Nephron progenitor cell (in vitro differentiated cells): ENCODE measurements at places on chromosomes 16 and 17.
A peak's percentile ranks its signal among the peaks of the same experiment; 100 is the strongest.

DNA sequence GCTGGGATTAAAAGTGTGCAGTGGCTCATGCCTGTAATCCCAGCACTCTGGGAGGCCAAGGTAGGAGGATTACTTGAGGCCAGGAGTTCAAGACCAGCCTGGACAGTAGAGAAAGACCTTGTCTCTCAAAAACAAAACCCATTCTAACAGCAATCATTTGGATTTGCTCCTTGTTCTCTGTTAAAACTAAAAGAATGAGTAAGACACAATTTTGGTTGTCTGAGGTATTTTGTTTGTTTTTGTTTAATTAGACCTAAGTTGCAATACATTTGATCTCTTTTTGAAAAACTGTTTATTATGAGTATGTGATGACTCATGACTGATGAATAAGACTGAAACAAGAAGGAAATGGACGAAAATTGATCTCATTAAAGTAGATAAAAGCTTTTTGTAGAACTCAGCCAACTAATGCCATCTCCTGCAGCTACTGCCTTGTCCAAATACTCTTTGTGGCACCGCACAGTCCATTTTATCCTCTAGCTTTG lies 29.0 kb downstream of the GLG1 start:
- no peak for DNase-seq

- DNase-seq: no peak
Measured at GRCh38 chr17:5003214-5003867, 5.6 kb downstream of the KIF1C start.

DNA sequence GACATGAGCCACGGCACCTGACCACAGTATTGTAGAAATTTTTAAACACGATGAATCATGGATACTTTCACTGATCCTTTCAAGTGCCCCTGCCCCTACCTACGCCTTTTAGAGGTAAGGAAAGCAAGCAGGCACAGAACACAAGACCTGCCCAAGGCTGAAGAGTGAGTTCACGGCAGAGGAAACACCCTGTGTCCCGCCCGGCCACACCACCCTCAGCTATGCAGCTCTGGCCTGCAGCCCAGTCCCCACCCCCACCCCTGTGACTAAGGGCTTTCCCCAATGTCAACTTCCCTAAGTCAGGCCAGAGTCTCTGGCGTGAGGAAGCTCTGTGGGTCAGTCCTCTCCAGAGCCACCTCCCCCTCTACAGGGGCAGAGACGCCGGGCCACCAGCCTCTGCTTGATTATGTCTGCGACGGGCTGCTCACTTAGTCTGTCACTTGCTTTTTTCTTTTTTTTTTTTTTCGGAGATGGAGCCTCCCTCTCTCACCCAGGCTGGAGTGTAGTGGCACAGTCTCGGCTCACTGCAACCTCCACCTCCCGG lies 8.4 kb downstream of the SLC16A5 start:
- DNase-seq: no peak

GRCh38 chr17:22300177-22300576 lies 607.9 kb downstream of the KCNJ18 start:
- DNase-seq: no peak

GRCh38 chr17:4499431-4500190 lies 930 bp downstream of the SPNS2 start:
- DNase-seq: peak; percentile 56

DNA sequence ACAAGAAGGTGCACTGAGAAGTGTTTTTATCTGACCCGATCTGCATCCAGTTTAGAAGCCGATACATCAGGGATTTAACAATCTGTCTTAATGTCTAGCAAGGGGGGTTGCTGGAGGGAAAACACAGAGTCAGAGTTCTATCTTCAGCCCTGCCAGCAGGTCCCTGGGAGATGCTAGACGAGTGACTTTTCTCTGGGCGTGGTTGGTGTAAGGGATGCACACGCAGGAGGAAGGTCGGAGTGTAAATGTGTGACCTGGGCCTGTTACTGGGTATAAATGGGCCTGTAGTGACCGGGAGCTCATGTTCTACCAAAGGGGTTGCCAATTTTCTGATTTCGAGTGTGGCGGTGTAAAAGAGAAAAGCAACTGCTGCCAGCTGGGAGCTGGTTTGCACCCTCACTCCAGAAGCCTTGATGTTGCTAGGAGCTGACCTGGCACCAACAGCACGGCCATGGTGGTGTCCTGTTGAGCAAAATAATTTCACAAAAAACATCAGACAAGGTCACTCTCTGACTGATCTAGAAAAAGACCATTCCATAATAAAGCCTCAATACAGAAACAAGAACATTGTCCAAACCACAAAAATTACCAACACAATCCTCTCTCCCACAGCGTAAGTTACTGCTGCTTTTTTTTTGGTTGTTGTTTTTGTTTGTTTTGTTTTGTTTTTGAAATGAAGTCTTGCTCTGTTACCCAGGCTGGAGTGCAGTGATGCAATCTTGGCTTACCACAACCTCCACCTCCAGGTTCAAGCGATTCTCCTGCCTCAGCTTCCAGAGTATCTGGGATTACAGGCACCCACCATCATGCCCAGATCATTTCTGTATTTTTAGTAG lies 1.3 kb upstream of the KCTD13 start:
- no peak for DNase-seq

- DNase-seq: no peak
Measured at GRCh38 chr17:44304651-44305050, 3.8 kb upstream of the RUNDC3A start.

DNA sequence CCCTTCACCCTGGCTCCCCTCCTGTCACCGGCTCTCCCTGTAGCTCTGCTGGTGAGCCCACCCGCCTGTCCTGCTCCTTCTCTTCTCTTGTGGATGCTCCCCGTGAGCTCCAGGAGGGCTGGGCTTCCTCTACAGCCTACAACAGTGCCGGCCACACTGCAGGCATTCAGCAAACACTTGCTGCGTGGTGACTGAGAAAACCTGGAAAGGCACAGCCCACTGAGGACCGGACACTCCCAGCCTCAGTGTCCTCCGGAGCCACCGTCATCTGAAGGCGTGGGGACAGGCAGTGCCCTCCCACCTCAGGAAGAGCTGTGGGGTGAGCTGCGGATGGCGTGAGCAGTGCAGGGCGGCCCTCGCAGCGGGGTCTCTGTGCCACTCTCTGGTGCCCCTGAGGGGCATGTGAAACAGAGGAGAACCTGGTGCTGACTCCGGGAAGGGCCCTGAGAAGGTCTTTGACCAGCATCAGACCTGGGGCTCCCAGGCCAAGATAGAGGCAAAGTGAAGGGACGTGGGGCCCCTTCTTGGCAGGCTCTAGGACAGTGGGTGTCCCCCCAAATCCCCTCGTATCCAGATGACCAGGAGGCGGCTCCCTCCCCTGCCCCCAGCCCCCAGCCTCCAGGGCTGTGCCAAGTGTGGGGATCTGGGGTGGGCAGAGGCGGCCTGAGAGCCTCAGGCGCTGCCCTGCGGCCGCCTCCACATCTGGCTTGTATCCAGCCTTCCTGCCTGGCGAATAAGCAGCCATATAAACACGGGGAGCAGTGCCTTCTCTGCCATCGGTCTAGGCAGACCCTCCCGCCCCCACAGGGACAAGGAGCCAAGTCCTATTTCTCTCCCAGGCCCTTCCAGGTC lies 44.0 kb upstream of the PABPN1L start:
- no peak for DNase-seq

DNA sequence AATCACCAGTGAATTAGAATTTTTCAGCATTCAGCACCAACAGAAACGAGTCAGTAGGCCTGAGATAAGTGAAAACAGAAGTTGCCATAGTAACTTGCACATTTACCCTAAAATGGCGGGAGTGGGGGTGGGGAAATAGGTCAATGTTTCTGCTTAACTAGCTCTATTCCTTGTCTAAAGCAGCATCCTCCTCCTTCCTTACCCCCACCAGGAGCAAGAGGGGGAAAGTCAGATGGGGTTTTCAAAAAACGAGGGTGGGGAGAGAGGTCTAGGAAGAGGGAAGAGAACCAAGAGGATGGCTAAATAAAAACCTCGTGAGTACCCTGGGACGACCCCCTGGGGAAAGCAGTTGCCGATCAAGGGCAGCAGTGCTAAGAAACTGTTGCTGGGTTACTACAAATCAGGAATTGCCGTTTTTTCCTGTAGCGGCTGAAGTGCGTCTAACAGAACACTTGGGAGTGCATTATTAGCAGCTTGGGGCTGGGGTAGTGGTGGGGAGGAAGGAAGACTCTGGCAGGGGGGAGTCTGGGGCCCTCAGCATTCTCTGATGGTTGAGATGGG lies 34.4 kb upstream of the MNT start:
- DNase-seq: peak; percentile 30

DNA sequence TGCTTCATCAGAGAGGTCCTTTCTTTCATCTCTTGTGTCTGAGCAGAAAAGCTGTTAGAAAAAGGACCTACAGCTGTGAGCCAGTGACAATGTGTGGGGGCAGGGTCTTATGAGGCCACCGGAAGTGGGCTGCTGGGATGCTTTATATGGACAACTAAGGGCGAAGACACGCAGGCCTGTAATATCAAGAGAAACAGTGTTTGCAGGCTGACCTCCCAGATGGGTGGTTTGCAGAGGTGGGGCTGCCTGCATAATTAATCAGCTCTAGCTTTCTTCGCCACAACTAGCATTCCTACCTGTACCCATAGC lies 30.4 kb upstream of the SALL1 start:
- DNase-seq: no peak

DNA sequence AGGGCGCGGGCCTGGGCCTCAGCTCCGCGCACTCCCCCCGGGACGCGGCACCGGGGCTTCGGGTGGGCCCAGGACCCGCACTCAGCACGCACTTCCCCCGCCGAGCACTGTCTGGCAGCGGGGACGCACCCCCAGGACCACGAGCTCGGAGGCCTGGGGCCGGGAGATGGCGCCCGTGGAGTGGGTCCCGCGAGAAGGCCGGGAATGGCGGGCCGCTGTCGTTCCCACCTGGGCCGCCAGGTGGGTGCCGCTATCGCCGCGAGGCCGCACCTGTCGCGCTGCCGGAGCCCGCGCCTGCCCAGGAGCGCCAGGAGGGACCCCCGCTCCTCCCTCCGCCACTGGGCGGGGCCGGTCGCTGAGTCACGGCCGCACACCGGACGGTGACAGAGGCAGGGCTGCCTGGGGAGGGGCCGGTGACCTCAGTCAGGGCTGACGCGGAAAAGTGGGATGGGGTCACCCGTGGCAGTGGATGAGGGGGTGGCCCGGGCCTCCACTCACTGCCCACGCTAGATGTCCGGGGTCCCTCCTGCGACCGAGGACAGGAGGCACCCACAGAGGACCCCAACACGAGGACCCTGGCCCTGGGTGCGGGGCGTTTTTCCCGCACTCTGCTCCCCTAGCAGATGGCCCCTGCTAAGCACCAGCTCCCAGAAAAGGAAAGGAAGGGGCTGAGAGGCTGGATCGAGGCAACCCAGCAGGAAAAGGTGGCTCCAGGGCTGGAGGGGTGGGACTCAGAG lies 6.9 kb upstream of the ACTG1 start:
- peak; percentile 56 for DNase-seq

DNA sequence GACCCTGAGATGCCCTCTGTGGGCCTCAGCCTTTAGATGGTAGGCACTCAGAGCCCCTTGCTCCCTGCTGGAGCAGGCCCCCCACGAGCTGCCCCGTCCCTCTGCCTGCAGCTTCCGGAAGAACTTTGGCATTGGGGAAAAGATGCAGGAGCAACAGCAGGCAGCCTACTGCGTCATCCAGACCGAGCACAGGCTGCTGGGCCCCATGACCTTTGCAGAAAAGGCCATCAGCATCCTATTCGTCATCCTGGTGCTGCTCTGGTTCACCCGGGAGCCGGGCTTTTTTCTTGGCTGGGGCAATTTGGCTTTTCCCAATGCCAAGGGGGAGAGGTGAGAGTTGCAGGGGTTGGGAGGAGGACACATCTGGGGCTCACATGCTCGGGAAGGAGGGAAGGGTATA lies 12.7 kb upstream of the FOXN1 start:
- DNase-seq: peak; percentile 28

DNA sequence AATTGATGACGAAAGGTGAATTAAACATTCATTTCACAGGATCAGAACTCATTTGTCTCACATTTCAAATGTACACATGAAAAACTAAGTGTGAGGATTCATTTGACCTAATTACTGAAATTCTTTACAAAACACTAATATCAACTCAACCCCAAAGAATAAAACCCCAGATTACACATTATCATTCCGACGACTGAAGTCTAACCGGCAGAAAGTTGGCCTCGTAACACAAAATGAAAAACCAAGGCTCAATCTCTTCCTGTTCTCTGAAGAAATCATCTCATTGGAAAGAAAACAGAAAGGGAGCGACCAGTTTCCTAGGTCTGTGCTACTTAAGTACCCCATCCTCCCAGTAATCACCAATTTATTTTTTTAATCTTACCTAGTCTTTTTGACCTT lies 1.8 kb downstream of the JPT1 start:
- DNase-seq: no peak

DNA sequence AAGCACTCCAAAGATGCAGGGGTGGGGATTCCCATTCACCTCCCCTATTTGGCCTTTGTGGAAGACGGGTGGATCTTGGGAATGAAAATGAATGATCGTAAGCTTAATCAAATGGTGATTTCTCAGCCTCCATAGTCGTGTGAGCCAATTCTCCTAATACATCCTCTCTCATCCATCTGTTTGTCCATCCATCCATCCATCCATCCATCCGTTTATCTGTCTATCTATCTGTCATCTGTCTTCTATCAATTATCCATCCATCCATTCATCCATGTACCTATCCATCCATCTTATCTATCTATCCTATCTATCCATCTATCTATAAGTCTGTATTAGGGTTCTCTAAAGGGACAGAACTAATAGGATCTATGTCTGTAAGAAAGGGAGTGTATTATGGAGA lies 7.8 kb downstream of the RNF213 start:
- DNase-seq: no peak

DNA sequence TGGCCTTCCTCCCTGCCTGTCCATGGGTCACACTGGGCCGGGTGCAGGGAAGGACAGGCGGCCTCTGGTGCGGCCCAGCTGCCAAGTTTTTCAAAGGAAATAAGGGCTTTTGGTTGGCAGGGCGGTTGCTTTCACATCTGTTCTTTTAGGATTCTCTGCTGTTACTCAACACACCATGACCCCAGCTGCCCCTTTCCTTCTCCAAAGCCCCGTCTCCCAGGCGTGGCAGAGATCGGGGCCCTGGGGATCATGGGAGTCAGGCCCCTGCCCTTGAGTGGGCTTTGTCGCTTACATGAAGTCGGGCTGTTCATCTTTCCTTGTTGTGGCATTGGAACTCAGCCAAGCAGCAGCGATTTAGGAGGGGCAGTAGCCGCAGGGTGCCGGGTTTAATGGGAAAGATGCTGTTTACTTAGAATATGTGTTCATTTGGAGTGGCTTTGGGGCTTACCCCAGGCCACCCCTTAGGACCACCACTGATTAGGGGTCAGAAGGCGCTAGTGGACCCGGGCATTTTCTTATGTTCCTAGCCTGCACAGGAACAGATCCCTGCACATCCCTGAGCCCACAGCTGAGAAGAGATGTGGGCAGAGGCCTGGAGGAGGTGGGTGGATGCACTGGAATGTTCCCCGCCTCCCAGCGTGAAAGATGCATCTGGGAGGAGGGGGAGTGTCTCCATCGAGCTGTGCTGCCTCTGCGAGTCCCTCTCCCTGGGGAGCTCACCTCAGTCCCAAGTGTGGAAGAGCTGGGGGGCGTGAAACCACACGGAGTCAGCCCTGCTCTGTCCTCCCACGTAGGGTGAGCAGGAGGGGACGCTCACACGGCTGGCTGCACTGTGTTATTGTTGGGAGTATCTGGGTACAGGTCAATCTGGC lies 6.8 kb upstream of the ADCY7 start:
- peak; percentile 40 for DNase-seq

- no peak for DNase-seq
Measured at GRCh38 chr17:57485566-57485865, 229.2 kb downstream of the MSI2 start.

GRCh38 chr17:20159406-20160069 lies 150.4 kb downstream of the SPECC1 start:
- no peak for DNase-seq
